IgD-negative memory B cell (primary cell): ENCODE measurements at places on chromosomes 3 and 15. TPM values are rescaled to one million over a fixed set of nuclear protein-coding genes. Genes with fewer than 3 reads are reported as not detected.

OSTN gene
- polyA plus RNA-seq = not detected

ITIH3 gene
- polyA plus RNA-seq = not detected

IL17RC gene
- polyA plus RNA-seq = 6.7 TPM

CCR9 gene
- 6.3 TPM for polyA plus RNA-seq

COLQ gene
- polyA plus RNA-seq = not detected

TBC1D21 gene
- polyA plus RNA-seq = not detected

SAXO2 gene
- polyA plus RNA-seq = 4.2 TPM

KCNH8 gene
- 1.9 TPM for polyA plus RNA-seq

CRYGS gene
- polyA plus RNA-seq = not detected

ATG3 gene
- polyA plus RNA-seq = 61.7 TPM
